ENCODE measurements at places on chromosomes 13 and 19. TPM values are rescaled to one million over a fixed set of nuclear protein-coding genes. Genes with fewer than 3 reads are reported as not detected.
A peak's percentile ranks its signal among the peaks of the same experiment; 100 is the strongest.

The OR7A5 gene
- total RNA-seq: not detected

The OVOL3 gene
- total RNA-seq: not detected

- DNase-seq: no peak
Observed at GRCh38 chr19:13356686-13357280, 149.5 kb downstream of the CACNA1A start.

GRCh38 chr13:29129616-29130015, 309.5 kb downstream of the MTUS2 start:
- no peak for DNase-seq

GRCh38 chr13:32941368-32941767, 74.9 kb upstream of the KL start:
- DNase-seq: no peak

The ZNF793 gene
- 10.6 TPM for total RNA-seq

The CYP2A7 gene
- total RNA-seq: not detected

GRCh38 chr19:33900817-33901216, 104.1 kb downstream of the KCTD15 start:
- no peak for DNase-seq

GRCh38 chr19:40762754-40763470, 11.9 kb downstream of the SNRPA start:
- DNase-seq: no peak

DNA sequence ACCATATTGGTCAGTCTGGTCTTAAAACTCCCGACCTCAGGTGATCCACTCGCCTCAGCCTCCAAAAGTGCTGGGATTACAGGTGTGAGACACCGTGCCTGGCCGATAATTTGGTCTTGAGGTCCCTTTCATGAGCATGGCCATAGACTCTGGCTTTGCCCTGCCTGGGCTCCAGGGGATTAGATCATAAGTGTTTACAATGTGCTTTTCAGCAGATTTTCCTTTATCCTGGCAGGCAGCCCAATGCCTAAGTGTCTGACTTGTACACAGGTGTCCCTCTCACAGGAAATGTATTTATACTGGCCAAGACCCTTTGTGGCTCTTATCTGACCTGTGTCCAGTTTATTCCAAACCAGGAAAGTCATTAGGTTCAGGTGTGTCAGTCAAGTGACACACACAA, 15.9 kb downstream of the BCAM start:
- DNase-seq: no peak

DNA sequence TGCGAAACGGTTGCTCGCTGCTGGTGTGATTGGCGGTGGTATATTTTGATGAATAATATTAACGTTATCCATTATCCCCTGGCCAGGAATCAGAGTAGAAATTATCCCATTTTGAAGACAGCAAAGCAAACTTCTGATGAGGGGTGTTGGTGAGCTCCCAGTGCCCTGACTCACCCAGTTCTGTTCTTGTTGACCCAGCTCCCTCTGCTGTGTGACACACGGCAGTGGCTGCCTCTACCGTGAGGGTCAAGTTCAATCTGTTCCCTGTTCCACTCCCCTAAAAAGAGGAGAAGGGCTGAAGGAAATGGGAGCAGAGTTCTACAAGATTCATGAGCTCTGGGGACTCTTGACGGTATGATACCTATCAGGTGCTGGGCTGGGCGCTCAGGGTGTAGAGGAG, 2.0 kb downstream of the CAMSAP3 start:
- DNase-seq: no peak

DNA sequence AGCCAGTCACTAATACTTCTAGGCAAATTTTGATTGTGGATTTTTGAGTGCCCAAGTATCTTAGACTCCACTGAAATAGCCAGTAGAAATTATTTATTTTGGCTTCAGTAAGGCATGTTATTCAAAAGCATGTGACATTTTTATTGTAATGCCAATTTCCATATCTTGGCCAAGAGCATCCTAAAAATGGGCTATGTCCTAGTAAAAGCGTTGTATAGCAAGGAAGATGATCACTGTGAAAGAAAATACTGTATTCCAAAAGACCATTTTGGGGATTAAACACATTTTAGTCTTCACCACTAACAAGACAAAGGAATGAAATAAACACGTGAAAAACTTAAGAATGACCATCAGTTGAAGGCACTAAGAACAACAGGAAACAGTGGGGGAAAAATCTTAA, 149.1 kb downstream of the NUFIP1 start:
- DNase-seq: no peak

- DNase-seq: no peak
Observed at GRCh38 chr13:23642110-23642509, 71.9 kb downstream of the TNFRSF19 start.

GRCh38 chr19:19554074-19555023, 16.3 kb downstream of the CILP2 start:
- DNase-seq: peak; percentile 72

The ENOX1 gene
- not detected for total RNA-seq

- DNase-seq: no peak
Observed at GRCh38 chr19:50646074-50646807, 3.0 kb upstream of the C19orf81 start.

- no peak for DNase-seq
Observed at GRCh38 chr19:5718579-5719273, 1.2 kb downstream of the LONP1 start.

DNA sequence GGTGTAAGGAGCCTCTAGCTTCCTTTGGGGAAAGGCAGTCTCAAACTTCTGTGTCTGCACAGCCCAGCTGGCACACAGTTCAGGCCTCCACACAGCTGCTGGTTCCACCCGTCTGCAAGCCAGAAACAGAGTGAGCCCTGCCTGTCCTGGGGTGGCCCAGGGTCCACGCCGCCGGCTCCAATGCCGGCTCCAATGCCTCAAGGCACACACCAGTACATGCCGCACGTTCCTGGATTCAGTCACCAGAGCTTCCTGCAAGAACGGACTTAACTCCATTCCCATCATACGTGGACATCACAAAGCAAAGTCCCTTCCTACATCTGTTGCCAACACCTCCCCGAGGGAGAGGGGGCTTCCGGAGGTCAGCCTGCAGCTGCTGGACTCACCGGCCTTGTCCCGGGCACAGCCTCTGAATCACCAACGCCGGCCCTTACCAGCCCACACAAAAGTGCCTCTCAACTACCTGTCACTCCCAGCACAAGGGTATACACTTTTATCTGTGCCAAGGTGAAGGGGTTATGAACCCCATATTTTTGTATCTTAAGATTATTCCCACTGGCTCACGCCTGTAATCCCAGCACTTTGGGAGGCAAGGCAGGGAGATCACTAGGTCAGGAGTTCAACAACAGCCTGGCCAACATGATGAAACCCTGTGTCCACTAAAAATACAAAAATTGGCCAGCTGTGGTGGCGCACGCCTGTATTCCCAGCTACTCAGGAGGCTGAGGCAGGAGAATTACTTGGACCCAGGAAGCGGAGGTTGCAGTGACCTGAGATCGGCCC, 8.5 kb downstream of the SH3GL1 start:
- DNase-seq: no peak

- no peak for DNase-seq
Observed at GRCh38 chr13:35499196-35499662, 22.7 kb upstream of the MAB21L1 start.

DNA sequence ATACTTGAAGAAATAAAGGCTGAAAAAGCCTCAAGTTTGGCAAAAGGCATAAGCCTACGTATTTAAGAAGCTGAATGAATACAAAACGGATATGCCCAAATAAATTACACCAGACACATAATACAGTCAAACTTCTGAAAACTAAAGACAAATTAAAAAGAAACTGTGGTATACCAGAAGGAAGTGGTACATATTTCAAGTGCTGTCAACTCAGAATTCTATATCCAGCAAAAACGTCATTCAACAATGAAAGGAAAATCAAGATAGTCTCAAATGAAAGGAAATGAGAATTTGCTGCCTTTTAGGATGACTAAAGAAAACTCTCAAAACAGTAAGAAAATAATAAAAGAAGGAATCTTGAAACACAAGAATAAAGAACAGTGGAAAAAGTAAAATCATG, 69.5 kb downstream of the POLR1D start:
- DNase-seq: no peak

The ZNF682 gene
- total RNA-seq: 16.9 TPM

DNA sequence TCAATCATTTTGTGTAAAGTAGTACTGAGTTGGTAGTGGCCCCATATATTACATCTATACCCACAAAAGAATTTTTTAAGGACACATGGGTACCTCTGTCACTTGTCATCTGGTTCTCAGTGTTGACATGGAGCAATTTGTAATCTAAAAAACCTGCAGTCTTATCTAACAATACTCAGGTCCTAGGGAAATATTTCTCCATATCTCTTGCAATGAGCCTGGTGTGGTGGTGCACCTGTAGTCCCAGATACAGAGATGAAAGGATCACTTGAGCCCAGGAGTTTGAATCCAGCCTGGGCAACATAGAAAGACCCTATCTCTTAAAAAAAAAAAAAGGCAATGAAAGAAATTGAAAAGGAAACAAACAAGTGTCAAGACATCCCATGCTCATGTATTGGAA, 70.7 kb upstream of the ZNF30 start:
- DNase-seq: no peak

The NCCRP1 gene
- total RNA-seq: not detected

The TRAPPC5 gene
- total RNA-seq: 79.8 TPM

The KLF5 gene
- 6.1 TPM for total RNA-seq

- no peak for DNase-seq
Observed at GRCh38 chr13:105814902-105815250, 720.6 kb downstream of the EFNB2 start.

- DNase-seq: no peak
Observed at GRCh38 chr13:20118268-20119140, 42.3 kb downstream of the GJA3 start.

The ZNF497 gene
- 1.7 TPM for total RNA-seq

- no peak for DNase-seq
Observed at GRCh38 chr13:83281654-83282053, 600.6 kb downstream of the SLITRK1 start.

- DNase-seq: no peak
Observed at GRCh38 chr13:73991884-73992283, 142.3 kb downstream of the KLF12 start.

GRCh38 chr13:106354961-106355360, 180.5 kb downstream of the EFNB2 start:
- DNase-seq: no peak
